Dermis microvascular lymphatic vessel endothelial cell (primary cell): ENCODE measurements at places on chromosomes 2 and 18. TPM values are rescaled to one million over a fixed set of nuclear protein-coding genes. Genes with fewer than 3 reads are reported as not detected.

GAL3ST2 gene
- not detected in 2 replicates for total RNA-seq

PIEZO2 gene
- 212 and 343 TPM in 2 replicates for total RNA-seq

ALPP gene
- total RNA-seq = not detected in 2 replicates

ANKRD36C gene
- 18.8 and 27.5 TPM in 2 replicates for total RNA-seq

TPO gene
- under 0.01 TPM in 1 of 2 replicates, not detected in the other for total RNA-seq

ADRA2B gene
- under 0.01 TPM in 2 replicates for total RNA-seq

INHA gene
- total RNA-seq = under 0.01 TPM in 1 of 2 replicates, not detected in the other

IL1F10 gene
- total RNA-seq = not detected in 2 replicates

BCL2L11 gene
- total RNA-seq = 9.5 and 28.2 TPM in 2 replicates

GPR45 gene
- not detected in 2 replicates for total RNA-seq

RIT2 gene
- total RNA-seq = not detected in 2 replicates

SLC14A1 gene
- total RNA-seq = not detected in 2 replicates

VAMP8 gene
- total RNA-seq = 2.8 and 5.9 TPM in 2 replicates

CNDP1 gene
- total RNA-seq = not detected in 2 replicates

ABCG5 gene
- not detected in 2 replicates for total RNA-seq

TMEM37 gene
- total RNA-seq = 0.13 TPM in 2 replicates

SMAD2 gene
- 32.6 and 49.6 TPM in 2 replicates for total RNA-seq

NYAP2 gene
- total RNA-seq = not detected in 2 replicates

CPLX4 gene
- not detected in 2 replicates for total RNA-seq

SERPINB10 gene
- total RNA-seq = not detected in 2 replicates

SNORC gene
- total RNA-seq = 0.13 TPM in 2 replicates

UGT1A5 gene
- not detected in 2 replicates for total RNA-seq

RUFY4 gene
- not detected in 2 replicates for total RNA-seq

TCF7L1 gene
- 4.2 and 6.2 TPM in 2 replicates for total RNA-seq

CDH2 gene
- total RNA-seq = 0.90 and 1.8 TPM in 2 replicates

KCNE4 gene
- total RNA-seq = under 0.01 TPM in 1 of 2 replicates, not detected in the other

PDE11A gene
- total RNA-seq = under 0.01 TPM in 2 replicates

CDKL4 gene
- total RNA-seq = 0.25 and 0.64 TPM in 2 replicates

CD28 gene
- under 0.01 TPM in 2 replicates for total RNA-seq

POTEI gene
- 0.25 and 0.26 TPM in 2 replicates for total RNA-seq

KYNU gene
- total RNA-seq = 0.26 TPM in 1 of 2 replicates, not detected in the other

SLC5A7 gene
- not detected in 2 replicates for total RNA-seq

IKZF2 gene
- 0.51 and 1.3 TPM in 2 replicates for total RNA-seq
